Right renal pelvis (tissue), 4 donors: ENCODE measurements at places on chromosomes 11 and 22.

GRCh38 chr11:130449996-130450769 is 1.7 kb downstream of the ADAMTS15 start:
- DNase-seq, result peak; percentile 84

DNA sequence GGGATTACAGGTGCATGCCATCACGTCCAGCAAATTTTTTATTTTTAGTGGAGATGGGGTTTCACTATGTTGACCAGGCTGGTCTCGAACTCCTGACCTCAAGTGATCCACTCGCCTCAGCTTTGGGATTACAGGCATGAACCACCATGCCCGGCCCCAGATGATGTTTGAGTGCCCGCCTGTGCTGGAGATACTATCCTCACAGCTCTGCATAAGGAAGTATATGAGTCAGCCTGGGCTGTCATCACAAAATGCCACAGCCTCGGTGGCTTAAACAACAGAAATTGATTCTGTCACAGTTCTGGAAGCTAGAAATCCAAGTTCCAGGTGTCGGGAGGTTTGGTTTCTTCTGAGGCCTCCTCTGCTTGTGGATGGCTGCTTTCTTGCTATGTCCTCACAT is 119.3 kb downstream of the OSBP2 start:
- no peak for DNase-seq

- DNase-seq, result no peak
These were observed 791.1 kb downstream of the NTM start for GRCh38 chr11:132161403-132162078.

GRCh38 chr22:23182309-23183060 is 2.2 kb downstream of the BCR start:
- no peak for DNase-seq

GRCh38 chr22:43887391-43887790 is 4.4 kb downstream of the PNPLA5 start:
- DNase-seq, result no peak

GRCh38 chr22:31036671-31037550 is 44.2 kb upstream of the SMTN start:
- no peak for DNase-seq

DNA sequence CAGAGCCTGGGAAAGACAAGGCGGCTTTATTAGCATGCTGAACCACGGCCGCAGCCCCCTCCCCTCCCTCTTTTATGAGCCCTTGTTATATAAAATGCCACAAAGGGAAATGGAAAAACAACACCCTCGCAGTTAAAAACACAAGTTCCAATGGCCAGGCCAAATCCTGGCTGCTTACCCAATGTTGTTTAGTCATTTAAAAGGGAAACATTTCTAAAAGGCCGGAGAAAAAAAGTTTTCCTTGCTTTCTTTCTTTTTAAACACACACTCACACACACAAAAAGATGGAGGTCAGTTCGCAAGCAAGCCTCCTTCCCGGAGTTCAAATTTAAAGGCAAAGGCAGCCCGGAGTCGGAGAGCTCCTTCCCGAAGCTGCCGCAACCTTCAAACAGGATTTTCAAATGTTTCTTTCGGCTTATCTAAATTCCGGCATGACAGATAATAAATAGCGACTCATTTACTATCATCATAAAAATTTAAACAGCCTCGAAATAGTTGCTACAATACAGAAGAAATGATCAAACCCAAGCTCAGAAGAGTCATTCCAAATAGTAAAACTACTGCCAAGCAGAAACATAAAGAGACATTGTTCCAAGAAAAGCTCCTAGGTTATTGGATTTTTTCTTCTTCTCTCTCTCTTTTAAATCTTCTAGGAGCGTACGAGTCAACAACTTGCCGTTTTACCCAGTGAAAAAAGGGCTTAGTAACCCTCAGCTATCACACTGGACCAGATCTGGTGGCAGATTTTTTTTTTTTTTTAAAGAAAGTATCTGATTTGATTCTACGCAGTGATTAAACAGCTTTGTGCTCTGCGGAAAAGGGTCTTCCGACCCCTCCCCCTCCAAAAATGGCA is 3.5 kb downstream of the PHF21B start:
- no peak for DNase-seq

DNA sequence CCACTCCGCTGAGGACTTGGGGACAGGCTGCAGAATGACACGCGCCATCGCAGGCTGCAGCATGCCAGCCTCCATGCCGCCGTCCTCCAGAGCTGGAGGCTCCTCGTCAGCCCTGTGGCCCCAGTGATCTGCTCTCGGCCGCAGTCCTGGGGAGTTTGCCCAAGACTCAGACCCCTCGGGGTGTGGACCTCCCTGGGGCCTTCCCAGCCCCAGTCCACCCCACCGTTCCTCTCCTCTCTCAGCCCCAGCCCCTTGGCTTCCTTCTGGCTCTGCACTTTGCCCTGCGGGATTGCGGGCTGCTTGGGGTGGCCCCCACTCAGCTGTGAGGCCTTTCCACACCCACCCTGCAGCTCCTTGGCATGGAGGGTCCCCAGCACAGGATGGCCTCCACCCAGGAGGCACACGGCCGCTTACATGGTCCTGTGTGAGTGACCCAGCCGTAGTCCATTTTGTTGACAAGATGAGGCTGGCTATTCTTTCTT is 414.9 kb downstream of the TBC1D22A start:
- DNase-seq, result no peak

DNA sequence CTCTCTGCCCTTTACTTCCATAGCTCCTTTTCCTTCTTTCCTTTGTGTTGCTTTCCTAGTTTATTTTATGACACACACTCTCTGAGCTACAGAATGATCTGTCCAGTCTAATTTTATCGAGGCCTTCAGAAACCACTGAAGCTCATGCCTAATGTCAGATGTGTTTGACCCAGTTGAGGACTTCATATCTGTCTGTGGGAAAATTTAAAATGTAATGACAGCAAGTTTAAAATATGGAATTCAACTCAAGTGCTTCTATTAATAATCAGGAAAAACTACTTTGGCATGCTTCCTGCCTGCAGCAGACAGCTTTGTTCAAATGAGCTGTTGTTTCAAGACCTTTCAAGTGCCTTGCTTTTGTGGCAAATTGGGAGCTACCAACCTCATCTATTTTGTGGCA is 261.8 kb upstream of the MTNR1B start:
- DNase-seq, result no peak

DNA sequence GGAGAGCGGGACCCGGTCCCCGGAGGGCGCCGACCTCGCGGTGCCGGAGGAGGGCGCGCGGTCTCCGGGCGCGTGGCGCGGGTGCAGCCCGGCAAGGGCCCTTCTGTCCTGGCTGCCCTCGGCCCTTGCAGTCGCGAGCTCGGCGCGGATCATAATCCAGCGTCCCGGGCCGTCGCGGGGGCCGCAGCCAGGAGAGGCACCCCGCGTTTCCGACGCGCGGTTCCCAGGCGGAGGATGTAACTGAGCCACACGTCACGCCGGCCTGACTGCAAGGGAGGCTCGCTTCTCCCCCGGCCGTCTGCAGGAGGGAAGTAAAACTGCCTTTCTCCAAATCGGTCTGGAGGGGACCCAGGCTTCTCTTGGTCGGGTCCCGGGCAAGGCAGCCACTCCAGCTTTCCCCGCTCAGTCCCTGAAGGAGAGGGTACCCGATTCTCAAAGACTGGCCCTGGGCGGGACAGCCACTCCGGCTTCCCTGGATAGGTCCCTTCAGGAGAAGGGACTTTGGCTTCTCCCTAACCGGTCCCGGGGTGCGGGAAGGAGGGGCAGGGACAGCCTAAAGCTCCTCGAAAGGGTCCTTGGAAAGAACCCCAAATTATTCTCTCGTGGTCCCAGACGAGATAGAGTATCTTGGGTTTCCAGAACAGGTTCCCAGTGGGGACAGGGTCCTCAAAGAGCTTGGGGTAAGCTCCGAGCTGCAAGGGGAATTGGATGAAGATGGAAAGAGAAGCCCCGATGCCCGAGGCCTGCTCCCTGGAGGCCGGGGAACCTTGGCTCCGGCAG is 836 bp downstream of the SPON1 start:
- no peak for DNase-seq

DNA sequence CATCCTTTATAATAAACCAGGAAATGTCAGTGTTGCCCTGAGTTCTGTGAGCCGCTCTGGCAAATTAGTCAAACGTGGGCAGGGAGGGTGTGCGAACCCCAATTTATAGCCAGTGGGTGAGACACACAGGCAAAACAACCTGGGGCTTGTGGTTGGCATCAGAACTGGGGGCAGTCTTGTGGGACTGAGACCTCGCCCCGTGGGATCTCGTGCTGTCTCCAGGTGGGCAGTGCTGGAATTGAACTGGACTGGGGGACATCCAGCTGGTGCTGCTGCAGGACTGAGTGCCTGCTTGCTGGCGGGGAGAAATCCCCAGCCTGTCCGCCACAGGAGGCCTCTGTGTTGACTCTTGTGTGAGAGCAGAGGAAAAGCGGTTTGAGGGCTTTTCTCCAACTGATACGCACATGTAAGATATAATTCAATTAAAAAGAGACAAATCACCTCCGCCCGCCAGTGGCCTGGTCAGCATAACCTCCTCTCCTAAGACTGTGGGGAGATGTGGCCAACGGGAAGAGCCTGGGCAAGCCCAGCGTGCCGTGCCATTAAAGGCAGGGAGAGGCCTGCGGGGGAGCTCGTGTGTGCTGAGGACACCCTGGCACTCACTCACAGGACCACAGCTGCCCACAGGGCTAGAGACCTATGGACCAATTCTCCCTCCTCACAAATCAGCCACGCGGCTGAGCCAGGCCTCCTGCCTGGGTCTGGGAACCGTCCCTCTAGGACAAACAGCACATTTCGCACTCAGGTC is 18.4 kb downstream of the SULT4A1 start:
- DNase-seq, result no peak

DNA sequence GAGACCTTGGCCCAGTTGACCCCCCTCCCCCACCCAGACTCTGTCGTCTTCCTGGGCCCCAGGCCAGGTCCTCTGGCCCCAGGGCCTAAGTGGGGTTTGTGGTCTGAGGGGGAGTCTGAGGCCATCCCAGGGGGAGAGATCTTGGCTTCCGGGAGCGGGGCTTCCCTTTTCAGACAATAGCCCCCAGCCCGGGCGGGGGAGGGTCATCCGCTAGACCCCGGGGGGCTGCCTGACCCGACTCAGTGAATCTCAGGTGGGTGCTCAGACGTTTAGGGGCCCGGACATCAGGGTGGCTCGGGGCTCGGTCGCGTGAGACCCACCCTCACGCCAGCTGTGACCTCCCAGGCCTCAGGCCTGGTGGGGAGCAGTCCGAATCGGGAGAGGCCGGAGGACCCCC is 609 bp downstream of the MAPK11 start:
- DNase-seq, result no peak

GRCh38 chr11:113447621-113448315 is 27.4 kb downstream of the DRD2 start:
- no peak for DNase-seq

DNA sequence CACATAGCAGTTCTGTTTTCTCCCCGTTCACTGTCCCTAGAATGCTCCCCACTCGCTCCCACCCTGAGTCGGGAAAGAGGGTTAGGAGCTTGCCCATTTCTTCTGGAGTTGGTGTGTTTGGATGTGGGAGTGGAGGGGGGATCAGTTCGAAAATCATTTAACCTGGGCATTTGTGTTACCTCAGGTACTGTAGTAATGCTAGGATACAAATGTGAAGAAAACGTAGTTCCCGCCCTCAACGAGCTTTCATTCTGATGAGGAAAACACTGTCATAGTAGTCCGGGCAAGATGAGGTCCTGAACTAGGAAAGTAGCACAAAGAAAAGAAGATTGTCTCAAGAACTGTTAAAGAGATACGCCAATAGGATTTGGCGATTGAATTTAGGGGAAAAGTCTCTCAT is 539 bp downstream of the SDHD start:
- DNase-seq, result no peak

DNA sequence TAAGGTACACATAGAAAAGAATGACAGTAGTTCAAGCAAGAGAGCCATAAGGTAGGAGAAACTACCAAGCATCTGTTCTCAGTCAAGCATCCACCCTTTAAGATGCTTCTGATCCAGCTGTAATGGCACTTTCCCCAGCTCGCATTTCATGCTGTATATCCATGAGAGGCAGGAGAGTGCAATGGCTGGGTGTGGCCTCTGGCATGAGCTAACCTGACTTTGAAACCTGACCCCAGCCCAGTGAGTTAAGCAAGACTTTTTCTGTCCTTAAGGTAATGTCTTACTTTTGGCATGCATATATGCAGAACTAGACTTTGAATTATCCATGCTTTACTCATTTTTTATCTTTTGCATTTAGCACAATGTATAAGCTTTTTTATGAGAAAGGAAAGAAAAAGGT is 79.8 kb upstream of the CNTN5 start:
- no peak for DNase-seq

- DNase-seq, result no peak
These were observed 19.3 kb upstream of the SYT7 start for GRCh38 chr11:61599968-61600710.

DNA sequence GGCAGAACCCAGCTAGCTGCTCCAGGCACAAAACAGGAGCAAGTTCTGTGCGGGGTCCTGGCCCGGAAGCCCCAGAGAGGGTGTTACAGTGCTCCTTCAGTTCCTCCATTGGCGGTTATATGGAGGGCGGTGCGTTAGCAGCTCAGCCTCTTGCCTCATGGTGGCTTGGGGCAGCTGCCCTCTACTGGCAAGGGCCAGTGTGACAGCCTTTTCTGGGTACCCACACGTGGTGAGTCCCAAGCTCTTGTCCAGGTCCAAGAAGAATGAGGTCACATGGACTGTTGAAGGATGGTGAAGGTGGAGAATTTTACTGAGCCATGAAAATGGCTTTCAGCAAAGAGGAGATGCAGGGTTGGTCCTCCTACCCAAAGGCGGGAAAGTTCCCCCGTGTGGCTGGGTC is 100.5 kb downstream of the WT1 start:
- DNase-seq, result no peak

- no peak for DNase-seq
These were observed 978 bp downstream of the C11orf87 start for GRCh38 chr11:109422870-109423465.

GRCh38 chr11:18294862-18295261 is 27.1 kb downstream of the HPS5 start:
- DNase-seq, result no peak

DNA sequence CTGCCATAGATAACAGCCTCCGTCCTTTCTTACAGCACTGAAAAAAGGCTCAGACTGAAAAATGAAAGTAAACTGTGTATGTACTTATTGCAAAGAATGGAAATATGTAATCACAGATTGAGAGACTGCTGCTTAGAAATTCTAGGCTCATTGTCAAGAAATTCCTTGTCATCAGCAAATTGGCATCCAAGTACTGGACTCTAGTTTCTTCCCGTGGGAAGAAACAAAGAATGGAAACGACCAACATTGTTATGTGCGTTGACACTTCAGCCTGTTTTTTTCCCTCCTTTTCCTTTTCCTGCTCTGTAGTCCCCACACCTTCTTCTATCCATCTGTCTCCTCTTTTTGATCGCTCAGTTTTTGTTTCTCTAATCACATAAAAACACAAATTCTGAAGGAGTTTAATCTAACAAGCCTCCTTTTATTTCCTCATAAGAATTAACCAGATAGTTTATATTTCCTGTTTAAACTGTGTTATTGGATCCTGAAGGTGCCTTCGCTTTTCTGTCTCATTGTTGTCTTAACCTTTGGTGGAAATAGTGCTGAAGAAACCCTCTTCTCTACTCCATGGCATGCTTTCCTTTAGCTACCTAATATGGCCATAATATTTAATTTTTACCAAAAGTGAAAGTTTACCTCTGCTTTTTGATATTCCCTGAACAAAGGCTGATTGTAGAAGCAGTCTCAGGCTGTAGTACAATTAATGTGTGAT is 20.0 kb upstream of the CASP12 start:
- no peak for DNase-seq
